ENCODE measurements at places on chromosomes 3 and 15.
A peak's percentile ranks its signal among the peaks of the same experiment; 100 is the strongest.

DNA sequence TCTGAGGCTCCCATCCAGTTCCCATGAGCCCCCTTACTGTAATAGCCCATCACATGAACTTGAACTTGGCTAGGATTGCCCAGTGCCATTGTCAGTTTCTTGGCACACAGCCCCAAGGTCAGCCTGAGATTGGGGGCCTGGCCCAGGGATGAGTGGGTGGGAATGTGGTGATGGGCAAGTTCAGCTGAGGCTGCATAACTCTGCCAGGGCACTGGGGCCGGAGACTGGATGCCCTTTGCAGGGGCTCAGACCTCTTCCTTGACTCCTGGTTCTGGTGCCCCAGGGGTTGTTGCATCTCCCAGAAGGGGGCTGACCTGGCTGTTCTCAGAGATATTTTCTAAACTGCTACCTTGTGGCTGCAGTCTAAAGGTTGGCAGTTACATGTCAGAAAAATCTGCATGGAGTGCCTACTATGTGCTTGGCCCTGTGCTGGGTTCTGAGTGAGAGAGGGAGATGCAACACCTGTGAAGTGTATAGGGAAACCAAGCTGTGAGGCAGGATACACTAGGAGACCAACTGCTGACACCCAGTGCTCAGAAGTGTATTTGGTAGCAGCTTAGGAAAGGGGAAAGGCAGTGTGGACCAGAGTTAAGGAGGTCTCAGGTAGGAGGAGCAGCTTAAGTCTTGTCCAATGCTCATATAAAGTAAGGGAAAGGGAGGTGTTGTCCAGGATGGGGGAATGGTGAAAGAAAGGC lies 74.8 kb upstream of the PRR23C start:
- DNase-seq: no peak

- DNase-seq: no peak
Measured at GRCh38 chr3:180835501-180835900, 77.0 kb upstream of the FXR1 start.

DNA sequence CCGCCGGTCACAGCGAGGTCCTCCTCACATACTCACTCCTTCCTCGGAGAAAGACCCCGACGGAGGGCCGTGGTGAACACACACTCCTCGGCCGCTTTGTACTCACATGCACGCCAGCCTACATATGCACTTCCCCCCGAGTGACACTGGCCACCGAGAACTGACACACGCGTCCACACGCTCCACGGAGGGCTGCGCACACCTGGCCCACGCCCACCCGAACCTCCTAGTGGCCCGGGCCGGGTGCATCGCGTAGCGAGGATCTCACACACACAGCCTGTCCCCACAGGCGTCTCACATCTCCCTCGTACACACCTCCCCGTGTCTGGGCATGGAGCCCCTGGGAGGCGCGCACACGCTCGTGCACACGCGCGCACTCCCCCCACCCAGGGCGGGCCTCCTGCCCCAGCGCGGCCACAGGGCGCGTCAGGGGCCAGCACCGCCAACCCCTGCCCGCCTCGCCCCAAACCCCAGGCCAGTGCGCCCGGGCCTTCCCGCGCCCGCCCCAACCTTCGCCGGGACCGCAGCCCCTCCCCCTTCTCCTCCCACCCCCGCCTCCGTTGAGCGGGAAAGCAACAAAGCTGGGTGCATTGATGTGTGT lies 411 bp upstream of the C3orf70 start:
- no peak for DNase-seq

DNA sequence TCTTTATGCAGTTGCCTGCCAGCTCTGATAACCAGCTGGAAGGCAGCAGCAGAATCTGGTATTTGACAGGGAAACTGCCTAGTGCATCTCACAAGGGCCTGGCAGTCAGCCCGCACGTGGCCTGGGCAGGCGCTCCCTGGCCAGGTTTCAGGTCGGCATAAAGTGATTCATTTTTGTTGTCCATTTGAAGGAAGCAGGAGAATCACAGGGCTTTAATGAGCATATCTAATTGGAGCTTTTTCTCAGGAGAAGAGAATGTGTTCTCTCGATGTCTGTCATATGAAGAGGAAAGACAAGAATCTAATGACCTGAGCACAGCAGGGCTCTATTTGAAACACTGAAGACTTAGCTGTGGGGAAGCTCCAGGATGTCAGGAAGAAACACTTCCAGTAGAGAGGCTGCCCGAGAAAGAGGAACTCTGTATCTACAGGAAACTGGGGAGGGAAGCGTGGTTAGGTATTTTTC lies 98.8 kb upstream of the MB21D2 start:
- no peak for DNase-seq

- no peak for DNase-seq
Measured at GRCh38 chr15:93658026-93658816, 569.2 kb upstream of the RGMA start.

- DNase-seq: no peak
Measured at GRCh38 chr3:167973046-167973445, 122.7 kb downstream of the GOLIM4 start.

DNA sequence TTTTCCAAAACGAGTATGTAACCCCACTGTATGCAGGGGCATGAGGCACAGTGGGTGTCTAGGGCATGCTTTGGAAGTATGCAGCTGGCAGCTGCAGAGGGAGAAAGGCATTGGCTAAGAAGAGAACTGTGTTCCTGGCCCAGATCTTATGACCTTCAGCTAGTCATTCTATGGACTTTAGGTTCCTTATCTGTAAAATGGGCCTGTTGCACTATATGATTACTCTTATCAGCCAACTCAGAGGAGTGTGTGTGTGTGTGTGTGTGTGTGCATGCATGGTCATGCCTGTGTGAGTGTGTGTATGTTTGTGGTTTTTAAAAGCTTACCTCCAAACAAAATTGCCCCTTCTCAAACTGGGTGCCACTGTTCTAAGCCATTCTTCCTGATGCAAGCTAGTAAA lies 27.4 kb upstream of the CHST2 start:
- no peak for DNase-seq

DNA sequence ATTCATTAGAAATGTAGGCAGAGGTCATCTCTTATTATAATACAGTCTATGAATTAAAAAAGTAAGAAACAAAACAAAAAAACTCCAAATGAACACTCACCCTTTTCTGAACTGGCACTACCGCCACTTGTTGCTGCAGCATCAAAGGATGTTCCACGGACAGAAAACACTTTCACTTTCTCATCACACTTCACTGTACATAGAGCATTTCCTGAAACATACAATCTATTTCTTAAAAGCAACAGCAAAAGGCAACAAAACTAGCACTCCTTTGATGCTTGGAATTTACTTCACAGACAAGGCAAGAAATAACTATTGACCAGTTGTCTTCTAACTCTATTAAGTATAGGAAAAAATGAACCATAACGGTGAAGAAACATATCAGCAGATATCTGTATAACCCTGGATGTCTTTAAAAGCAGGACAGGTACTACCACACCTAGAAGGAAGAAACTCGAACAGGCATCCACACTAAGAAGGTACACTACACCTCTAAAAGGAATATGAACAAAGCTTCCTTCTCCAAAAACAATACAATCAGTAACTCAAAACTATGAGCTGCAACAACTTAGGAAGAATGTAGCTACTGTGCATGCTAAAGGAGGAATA lies 24.9 kb downstream of the ETFA start:
- peak; percentile 19 for DNase-seq

DNA sequence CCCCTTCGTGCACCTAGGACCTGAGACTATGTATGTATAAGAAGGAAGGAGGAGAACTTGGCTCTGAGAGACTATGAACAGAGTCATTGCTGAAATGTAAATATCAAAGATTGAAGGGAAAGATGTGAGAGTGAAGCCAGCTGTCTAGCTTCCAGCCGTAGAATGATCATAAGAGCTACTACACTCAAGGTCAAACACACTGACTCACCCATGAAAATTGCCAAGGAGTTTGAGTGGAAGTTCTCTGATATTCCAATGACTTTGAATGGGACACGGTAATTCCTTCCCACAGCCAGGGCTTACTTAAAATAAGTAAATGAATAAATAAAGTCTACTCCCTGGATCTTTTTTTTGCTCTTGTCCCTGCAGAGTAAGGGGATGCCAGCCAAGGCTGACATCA lies 398.9 kb upstream of the TPRG1 start:
- DNase-seq: no peak

DNA sequence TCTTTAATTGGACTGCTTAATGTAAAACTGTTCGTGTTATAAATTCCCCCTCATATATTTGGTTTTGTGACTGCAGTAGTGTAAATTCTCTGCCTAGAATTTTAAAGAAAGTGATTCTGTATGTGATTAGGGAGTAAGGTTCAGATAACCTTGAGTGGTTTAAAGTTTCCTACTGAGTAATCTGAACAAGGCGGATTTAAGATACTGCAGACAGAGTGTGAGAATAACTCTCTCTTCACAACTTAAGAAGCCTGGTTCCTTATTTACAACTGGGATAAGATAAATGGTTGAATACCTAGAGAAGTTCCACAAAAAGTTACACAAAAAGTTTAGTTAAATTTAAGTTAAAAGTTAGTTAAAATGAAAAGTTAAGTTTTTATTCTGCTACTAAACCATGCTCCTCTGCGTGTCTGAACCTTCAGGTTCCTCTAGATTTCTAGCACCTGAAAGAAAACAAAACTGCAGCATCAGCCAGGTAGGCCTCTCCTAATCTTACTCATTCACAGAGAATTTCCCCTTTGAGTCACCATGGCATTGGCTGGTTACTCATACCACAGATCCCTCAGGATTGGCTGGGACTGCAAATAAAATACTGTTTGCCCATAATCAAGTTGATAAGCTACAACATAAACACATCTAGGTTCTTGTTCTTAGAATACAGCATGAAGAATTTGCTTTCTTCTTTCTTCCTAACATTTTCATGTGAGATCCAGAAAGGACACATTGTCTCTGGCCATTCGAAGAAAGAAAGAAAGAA lies at the start of gene ARL14:
ARL14 (plus strand) TSS at position 614 of the 757 bp plus-strand sequence. CDS start 187 bp downstream, outside the sequence.
- no peak for DNase-seq

- no peak for DNase-seq
Measured at GRCh38 chr3:31943041-31943440, 38.0 kb downstream of the OSBPL10 start.
